Endothelial cell of coronary artery (primary cell): ENCODE measurements at places on chromosomes 4 and X. TPM values are rescaled to one million over a fixed set of nuclear protein-coding genes. Genes with fewer than 3 reads are reported as not detected.

ELF4 gene
- 12.2 and 14.3 TPM in 2 replicates for total RNA-seq

NIPAL1 gene
- 1.0 and 1.4 TPM in 2 replicates for total RNA-seq

DCAF8L2 gene
- total RNA-seq, result 0.19 and 0.27 TPM in 2 replicates

CXCL8 gene
- total RNA-seq, result 97.9 and 130 TPM in 2 replicates

DDIT4L gene
- 1.4 and 5.4 TPM in 2 replicates for total RNA-seq

RBM47 gene
- 0.09 TPM in 1 of 2 replicates, not detected in the other for total RNA-seq

DIAPH2 gene
- total RNA-seq, result 16.7 and 17.3 TPM in 2 replicates

EDNRA gene
- total RNA-seq, result 5.0 TPM in 1 of 2 replicates, not detected in the other

CENPI gene
- 9.5 and 18.8 TPM in 2 replicates for total RNA-seq

ANAPC4 gene
- 17.6 and 19.3 TPM in 2 replicates for total RNA-seq

RBM46 gene
- not detected in 2 replicates for total RNA-seq

TEX13D gene
- not detected in 2 replicates for total RNA-seq

EREG gene
- not detected in 2 replicates for total RNA-seq

CENPE gene
- 7.5 and 20.8 TPM in 2 replicates for total RNA-seq

SLC6A8 gene
- 3.4 and 7.9 TPM in 2 replicates for total RNA-seq

APBB2 gene
- total RNA-seq, result 93.3 and 107 TPM in 2 replicates

SMIM31 gene
- not detected in 2 replicates for total RNA-seq

P2RY4 gene
- 0.09 TPM in 1 of 2 replicates, not detected in the other for total RNA-seq

SPATA18 gene
- total RNA-seq, result 6.7 and 9.5 TPM in 2 replicates

TGIF2LX gene
- not detected in 2 replicates for total RNA-seq

HTRA3 gene
- total RNA-seq, result 0.72 and 12.0 TPM in 2 replicates

STPG2 gene
- 0.09 and 0.66 TPM in 2 replicates for total RNA-seq

BANK1 gene
- under 0.01 and 0.28 TPM in 2 replicates for total RNA-seq

FGF5 gene
- 1.7 and 3.5 TPM in 2 replicates for total RNA-seq

CT45A5 gene
- not detected in 2 replicates for total RNA-seq

ADH7 gene
- total RNA-seq, result not detected in 2 replicates

CXCR3 gene
- total RNA-seq, result not detected in 2 replicates

ZNF518B gene
- 27.7 and 41.6 TPM in 2 replicates for total RNA-seq

DAPP1 gene
- total RNA-seq, result 0.09 TPM in 1 of 2 replicates, not detected in the other

CSAG1 gene
- total RNA-seq, result not detected in 2 replicates
